ENCODE measurements at places on chromosomes 3 and 15.

DNA sequence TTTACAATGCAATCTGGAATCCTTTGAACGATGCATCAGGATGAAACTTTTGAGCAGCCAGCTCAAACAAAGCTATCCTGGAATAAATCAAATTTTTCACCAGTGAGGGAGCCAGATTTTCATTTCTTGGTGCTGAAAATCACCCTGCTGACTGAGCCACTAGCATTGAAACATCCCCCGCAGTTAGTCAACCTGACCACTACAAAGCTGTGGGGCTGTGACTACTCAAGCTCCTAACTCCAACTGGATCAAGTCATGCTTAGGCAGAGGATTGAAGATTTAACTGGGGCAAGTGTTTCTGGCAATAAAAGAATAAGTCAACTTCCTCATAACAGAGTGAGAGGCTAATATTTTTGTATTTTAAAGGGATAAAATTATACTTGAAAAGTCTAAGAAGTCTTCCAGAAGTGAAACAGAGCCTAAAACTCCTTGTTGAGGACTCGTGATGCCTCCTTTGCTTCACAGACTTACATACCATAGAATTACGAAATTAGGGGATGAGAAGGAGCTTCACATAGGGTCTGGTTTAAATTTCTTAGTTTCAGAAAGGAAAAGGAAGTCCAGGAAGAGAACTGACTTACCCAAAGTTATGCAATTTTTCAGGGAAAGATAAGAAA, 177.8 kb downstream of the SERPINI1 start:
- DNase-seq = no peak

GRCh38 chr15:39974656-39975230, 40.8 kb downstream of the EIF2AK4 start:
- DNase-seq = no peak

DNA sequence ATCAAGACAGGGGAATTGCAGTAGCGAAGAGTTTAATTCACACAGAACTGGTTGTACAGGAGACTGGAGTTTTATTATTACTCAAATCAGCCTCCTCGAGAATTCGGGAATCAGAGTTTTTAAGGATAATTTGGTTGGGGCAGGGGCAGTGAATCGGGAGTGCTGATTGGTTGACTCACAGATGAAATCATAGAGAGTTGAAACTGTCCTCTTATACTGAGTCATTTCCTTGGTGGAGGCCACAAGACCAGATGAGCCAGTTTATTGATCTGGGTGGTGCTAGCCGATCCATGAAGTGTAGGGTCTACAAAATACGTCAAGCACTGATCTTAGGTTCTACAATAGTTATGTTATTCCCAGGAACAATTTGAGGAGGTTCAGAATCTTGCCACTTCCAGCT, 5.3 kb upstream of the ZNF770 start:
- no peak for DNase-seq

DNA sequence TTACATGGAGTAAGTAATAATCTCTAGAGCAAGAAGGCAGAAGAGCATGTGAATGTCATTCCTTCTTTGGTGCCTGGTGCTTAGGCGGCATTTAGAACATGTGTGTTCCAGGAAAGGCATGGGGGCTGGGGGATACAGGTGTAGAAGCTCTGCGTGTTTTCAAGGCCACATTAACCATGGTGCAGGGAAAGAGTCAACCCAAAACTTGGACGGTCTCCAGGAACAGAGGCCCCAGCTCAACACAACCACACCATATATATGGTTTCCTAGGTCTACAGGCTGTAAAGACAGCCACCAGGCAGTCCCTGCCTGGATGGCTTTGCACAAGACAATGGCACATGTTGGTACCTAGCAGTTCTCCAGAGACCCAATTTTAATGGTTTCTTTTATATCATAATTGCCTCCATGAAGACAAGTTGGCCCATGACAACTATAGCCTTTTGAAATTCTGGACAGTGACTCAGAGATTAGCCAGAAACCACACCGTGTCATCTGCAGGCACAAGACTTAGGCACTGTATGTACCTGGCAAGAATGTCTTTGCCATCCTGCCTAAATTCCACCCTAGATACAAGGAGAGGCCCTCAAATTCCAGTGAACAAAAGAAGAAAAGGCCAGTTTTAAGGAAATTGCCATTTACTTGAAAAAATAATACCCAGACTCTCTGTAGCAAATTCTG, 25.0 kb upstream of the DGKG start:
- no peak for DNase-seq

DNA sequence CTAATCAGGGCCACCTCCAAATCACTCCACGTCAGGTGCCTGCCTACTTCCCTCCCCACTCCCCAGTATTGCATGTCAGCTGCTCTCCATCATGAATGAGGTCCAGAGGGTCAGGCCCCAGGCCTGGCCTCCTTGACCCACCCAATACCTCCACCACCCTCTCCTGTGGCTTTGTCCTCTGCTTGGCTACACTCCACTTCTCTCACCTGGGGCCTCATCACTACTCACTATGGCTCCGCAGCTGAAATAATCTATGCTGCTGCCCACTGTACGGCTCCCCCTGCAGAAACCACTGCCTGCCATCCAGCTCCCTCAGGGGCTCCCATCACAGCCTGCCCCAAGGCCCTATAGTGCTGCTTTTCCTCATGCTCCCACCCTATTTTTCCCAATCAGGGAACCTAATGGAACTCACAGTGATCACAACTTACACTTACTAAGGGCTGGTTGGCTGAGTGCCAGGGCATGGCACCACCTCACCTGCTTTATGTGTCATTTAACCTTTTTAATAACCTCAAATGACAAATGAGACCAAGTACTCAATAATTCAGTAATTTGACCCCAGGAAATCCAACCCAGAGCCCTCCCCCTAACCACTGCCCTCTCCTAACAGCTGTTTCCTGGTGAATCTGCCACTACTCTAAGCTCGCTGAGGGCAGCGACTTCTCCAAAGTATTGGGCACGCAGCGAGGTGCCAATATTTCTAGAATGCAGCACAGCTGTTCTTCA, 2.3 kb downstream of the GORASP1 start:
- DNase-seq = no peak

GRCh38 chr3:39548282-39548681, 80.8 kb downstream of the MOBP start:
- no peak for DNase-seq

DNA sequence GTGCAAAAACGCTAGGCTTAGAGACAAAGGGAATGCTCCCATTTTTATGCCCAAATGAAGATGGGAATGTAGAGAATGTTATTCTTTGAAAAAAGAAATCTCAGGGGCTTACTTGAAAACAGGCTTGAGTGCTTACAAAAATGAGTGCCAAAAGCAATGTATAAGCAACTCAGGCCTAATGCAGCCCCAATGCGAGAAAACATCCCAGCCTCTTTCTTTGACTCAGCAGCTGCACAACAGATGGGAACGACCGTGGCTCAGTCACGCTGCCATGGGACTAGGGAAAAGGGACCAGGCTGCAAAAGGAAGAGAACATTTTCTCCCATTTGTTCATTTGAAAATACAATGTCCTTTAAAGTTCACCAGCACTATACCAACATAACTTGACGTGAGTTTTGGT, 246.4 kb upstream of the LRIG1 start:
- DNase-seq = no peak

DNA sequence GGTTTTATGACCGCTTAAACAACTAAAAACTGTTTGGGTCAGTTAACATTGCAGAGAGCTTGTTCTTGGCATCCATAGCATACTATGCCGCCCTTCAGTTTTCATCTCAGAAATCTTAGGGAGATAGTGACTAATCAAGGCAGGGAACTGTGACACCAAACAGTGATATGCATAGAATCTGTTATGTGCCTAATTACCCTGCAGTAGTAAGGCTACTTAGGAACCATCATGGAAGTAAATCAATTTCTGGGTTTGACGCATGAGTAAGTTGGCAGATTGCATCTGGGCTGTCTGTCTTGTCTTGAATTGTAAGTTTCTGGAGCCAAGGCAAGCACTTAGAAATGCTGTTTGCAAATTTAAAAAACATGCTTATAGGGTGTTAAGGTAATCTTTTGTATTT, 22.5 kb downstream of the KCTD6 start:
- no peak for DNase-seq

- no peak for DNase-seq
These were observed 10.6 kb upstream of the U2SURP start for GRCh38 chr3:142990721-142991120.

- DNase-seq = no peak
These were observed 8.2 kb downstream of the TBC1D23 start for GRCh38 chr3:100269001-100269400.

DNA sequence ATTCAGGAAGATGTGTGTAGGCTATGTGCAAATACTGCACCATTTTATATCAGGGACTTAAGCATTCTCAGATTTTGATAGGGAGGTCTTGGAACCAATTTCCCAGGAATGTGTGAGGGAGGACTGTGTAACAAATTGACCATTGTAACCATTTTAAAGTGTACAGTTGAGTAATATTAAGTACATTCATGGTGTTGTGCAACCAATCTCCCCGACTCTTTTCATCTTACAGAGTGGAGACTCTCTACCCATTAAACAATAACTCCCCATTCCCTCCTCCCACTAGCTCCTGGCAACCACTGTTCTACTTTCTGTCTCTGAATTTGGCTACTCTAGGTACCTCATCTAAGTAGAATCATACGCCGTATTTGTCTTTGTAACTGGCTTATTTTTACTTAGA, 5.1 kb downstream of the RCN2 start:
- DNase-seq = no peak

DNA sequence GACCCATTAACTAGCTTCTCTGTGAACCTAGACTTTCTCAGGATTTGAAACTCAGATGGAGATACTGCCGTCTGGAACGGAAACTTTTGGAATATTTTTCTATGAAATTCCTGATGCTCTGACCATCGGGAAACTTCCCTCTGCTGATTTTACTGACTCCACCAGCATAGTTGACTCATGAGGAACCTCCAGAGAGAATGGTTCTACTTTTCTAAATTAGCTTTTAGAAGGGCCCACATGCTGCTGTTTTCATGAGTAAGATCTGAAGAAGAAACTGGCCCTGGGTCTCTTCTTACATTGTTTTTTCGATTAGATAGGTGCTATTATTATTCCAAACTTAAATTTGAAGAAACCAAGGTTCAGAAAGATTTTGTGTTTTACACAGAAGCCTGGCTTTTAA, 326.3 kb upstream of the NR2E3 start:
- no peak for DNase-seq

DNA sequence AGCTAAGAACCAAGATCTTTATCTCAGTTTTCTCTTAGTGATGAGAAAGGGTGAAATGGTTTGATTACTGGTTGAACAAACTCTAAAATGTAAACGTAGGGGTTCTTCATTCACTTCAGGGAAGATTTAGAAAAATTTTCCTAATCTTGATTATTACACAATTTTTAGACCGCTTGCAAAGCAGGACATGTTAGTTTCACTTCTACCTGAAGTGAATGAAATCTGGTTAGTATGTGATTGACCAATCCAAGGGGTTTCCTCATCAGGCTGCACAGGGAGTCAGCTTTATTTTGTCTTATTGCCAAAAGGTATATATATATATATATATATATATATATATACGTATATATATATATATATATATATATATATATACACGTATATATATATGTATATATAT, 740.4 kb downstream of the TUSC7 start:
- no peak for DNase-seq

GRCh38 chr3:12948891-12949711, 107.7 kb upstream of the RPL32 start:
- peak; percentile 25 for DNase-seq

- DNase-seq = no peak
These were observed 298.8 kb upstream of the UMPS start for GRCh38 chr3:124431331-124431994.

GRCh38 chr15:35306361-35306981, 221.4 kb upstream of the NANOGP8 start:
- no peak for DNase-seq

DNA sequence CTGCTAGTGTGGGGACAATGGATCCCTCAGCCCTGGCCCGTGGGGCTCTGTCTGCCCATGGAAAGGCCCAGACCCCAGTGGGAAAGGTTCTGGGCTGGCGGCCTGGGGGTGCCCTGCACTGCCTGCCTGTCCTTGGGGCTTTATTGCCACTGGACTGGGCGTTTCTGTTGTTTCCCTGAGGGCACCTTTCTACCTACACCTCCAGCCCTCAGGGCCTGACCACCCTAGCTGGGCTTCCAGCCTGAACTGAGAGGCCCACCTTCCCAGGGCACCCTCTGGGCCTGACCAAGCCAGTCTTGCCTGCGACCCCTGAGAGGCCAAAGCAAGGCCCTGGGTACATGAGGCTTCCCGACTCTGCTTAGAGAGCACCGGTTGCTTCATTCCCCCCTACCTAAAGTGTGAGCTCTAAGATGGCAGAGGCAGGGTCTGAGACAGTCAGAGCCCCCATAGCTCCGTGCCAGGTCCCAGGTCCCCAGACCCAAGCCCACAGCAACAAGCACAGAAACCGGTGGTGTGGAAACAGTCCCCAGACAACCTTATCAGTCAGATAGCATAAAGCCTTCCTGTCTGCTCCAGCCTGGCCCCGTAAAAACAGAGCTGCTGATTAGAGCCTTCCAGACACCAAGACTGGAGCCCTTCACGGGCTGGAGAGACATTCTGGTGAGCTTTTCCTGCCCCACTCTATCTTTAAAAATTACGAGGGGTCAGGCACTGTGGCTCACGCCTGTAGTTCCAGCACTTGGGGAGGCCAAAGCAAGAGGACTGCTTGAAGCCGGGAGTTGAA, 102.8 kb downstream of the CHSY1 start:
- DNase-seq = no peak

DNA sequence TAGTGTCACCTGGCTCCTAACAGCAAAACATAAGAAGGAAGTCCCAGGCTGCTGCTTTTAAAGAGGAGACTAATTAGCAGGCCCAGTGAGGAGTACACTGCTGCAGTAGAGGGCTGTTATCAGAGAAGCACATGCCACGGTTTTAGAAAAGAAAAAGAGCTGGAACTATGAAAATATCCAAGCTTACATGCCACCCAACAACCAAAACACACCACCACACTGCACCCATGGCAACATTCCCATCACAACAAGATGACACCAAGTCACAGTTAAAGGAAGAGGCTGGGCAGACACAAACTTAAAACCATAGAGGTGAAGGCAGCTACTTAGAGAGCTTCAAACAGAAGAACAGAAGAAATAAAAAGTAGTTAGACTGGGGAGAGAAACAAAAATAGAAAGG, 37.0 kb downstream of the NPTN start:
- no peak for DNase-seq

GRCh38 chr15:69760258-69760845, 307.7 kb downstream of the RPLP1 start:
- DNase-seq = peak; percentile 14

DNA sequence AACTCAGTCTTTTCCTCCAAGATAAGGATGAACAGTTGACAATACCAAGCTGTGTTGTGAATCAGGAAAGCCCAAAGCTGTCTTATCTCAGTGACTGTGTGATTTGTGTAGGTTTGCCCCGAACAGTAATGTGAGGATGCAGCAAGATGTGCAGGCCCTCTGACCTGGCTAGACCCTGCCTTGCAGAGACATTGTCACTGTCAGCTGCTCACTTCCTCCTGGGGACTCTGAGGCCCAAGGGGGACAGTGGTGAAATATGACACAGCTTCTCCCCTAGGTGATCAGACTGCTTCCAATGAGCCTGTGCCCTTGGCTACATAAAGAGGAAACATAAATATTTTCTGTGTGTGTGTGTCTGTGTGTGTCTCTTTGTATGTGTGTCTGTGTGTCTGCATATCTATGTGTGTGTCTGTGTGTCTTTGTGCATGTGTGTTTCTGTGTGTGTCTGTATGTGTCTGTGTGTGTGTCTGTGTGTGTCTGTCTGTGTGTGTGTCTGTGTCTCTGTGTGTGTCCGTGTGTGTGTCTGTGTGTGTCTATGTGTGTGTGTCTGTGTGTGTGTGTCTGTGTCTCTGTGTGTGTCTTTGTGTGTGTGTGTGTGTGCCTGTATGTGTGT, 21.7 kb downstream of the LRRK1 start:
- peak; percentile 57 for DNase-seq

All from CD4-positive, alpha-beta T cell treated with Interferon alpha-2 for 1 hour (primary cell).